ENCODE measurements at places on chromosomes 1 and 21.

DNA sequence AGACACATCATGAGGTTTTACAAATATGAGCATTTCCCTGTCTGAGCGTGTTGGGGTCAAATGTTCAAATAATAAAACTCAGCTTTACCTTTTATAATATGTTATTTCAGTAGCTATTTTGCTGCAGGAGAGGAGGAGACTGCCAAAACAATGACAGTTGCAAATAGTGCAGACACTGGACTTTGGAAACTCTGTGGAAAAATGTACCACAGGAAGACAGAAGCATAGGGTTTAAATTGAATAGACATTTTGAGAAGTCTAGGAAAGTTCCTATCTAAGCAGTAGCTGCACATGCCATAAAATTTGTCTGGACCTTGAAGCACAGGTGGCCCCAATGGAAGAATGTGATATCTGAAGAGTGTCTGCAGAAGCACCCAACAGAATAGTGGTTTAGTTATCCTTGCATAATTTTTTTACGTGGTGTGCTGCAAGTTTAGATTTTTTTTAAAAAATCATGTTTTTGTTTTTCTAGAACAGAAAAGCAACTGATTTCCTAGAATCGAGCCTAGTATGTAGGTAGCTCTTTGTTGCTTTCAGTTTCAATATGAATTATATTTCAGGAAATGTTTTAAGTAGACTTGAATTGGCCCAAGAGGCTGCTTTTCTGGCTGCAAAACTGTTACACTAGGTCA lies 14.0 kb upstream of the GBP5 start:
- no peak for DNase-seq

DNA sequence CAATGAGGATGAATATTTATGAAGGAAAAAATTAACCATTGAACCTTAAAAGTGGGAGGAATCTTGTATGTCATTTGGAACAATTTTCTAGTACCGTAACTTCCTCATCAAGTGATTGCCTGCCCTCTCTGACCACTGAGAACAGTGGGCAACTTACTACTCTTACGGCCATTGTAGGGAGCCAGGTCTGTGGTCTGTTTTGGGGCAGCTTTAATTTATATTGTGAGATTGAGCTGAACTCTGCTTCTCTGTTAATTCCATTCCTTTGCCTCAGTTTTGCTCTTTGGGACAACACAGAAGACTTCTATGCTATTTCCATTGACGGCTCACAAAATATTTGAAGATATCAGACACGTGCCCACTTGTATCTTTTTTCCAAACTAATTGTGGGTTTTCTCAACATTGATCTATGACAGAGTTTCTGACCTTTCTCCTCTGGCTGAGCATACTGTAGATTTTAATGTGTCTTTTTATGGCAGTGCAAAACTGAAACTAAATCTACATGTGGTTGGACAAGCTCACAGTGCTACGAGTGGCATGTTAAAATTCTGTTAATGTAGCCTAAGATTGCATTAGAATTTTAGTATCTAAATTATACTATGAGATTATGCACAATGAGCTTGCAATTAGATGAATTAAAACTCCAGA lies 27.8 kb upstream of the ZNF281 start:
- no peak for DNase-seq

GRCh38 chr1:183370399-183371058 lies 47.7 kb downstream of the NMNAT2 start:
- no peak for DNase-seq

GRCh38 chr1:203444171-203444576 lies 31.4 kb upstream of the PRELP start:
- no peak for DNase-seq

- DNase-seq, result no peak
Measured at GRCh38 chr21:19124691-19125090, 721.1 kb upstream of the TMPRSS15 start.

- no peak for DNase-seq
Measured at GRCh38 chr1:154657556-154657955, 49.6 kb upstream of the ADAR start.

- DNase-seq, result no peak
Measured at GRCh38 chr1:76892675-76893074, 25.4 kb downstream of the ST6GALNAC5 start.

- no peak for DNase-seq
Measured at GRCh38 chr21:33174756-33175155, 55.0 kb upstream of the IFNAR2 start.

DNA sequence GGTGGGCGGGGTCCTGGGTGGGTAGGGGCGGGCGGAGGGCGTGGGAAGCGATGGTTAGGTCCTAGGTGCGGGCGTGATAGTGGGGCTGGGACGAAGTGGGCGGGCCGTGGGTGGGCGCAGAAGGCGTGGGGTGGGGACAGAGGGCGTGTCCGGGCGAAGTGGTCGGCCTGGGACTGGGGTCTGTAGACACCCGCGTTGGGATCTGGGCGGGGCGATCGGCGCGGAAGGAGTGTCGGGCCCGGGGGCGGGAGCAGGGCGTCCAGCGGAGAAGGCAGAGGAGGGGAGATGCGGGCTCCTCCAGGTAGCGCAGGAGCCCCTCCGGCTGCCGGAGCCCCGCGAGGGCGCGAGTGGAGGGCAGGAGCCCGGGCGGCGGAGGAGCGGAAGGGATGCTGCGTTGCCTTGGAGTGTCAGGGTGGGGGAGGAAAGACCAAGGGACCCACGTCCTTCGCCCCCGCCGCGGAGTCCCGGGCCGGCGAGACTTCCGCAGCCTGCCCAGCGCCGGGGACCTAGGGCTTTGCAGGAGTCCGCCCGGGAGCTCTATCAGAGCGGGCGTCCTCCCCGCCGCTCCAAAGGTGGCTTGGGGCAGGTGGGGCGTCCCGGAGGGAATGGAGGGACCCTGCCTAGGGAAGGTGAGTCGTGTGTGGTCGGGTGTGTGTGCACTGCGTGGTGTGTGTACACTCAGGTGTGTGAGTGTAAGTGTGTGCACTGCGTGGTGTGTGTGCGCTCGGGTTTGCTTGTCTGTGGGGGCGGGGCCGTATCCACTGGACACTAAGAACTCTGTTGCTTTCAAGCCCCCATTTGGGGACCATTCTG lies 27.0 kb upstream of the PRSS38 start:
- DNase-seq, result peak; percentile 55

- no peak for DNase-seq
Measured at GRCh38 chr1:223102797-223103533, 40.1 kb downstream of the TLR5 start.

GRCh38 chr1:75855010-75855409 lies 58.3 kb downstream of the MSH4 start:
- no peak for DNase-seq

DNA sequence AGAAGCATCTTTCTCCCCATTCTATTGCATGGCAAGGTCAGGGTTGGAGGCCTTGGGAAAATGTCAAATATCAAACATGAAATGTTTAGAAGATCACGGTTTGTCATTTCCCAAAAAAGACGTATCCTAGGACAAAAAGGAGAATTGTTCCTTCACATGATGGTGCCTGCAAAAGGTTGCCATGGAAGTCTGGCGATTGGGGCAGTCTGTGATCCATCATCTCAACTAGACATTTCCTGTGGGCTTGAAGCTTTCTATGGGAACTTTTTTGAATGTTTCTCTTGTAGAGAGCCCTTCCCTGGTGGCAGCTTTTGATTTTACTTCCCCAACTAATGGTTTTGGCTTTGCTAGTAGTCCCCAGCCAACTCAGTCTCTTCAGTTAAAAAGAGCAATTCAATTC lies 106.3 kb downstream of the TGFB2 start:
- no peak for DNase-seq

- DNase-seq, result no peak
Measured at GRCh38 chr21:25564349-25564948, 42.8 kb downstream of the MRPL39 start.

GRCh38 chr1:16882986-16883385 lies 12.8 kb upstream of the RNU1-2 start:
- no peak for DNase-seq

- DNase-seq, result no peak
Measured at GRCh38 chr1:21154717-21155116, 22.0 kb downstream of the EIF4G3 start.

GRCh38 chr1:112527266-112528010 lies 18.7 kb downstream of the WNT2B start:
- DNase-seq, result no peak

DNA sequence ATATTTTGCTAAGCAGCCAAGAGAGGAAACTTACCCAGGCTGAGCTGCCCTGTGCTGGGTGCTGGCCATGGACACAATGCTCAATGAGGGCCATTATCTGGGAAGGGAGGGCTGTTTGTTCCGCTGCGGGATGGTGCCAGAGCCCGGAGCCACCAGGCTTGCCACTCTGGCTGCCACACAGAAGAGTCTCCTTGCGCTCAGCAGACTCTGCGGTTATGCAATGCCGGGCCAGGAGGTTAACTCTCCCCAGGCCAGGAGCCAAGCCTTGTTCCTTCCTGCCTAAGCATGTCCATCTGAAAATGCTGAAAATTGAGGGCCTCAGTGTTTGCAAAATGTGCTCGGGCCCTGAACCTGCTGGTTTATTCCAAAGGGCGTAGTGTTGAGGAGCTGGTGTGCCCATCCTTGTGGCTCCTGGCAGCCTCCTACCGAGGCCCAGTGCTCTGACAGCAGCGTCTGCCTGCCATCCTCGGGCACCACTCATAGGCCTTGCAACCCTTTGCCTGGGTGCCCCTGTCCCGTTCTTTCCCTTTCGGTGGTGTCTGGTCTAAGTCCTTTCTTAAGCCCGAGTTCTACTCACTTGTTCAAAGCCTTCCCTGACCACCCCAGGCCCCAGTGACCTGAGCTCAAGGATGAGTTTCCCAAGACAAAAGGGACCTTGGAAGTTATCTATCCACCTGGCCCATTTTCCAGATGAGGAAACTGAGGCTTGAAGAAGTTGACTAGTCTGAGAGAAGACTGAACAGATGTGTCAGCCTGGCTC lies 133.8 kb upstream of the EDN2 start:
- no peak for DNase-seq

- no peak for DNase-seq
Measured at GRCh38 chr1:234216116-234216703, 157.0 kb upstream of the COA6 start.

- no peak for DNase-seq
Measured at GRCh38 chr21:22191581-22191980, 1193.4 kb downstream of the NCAM2 start.

DNA sequence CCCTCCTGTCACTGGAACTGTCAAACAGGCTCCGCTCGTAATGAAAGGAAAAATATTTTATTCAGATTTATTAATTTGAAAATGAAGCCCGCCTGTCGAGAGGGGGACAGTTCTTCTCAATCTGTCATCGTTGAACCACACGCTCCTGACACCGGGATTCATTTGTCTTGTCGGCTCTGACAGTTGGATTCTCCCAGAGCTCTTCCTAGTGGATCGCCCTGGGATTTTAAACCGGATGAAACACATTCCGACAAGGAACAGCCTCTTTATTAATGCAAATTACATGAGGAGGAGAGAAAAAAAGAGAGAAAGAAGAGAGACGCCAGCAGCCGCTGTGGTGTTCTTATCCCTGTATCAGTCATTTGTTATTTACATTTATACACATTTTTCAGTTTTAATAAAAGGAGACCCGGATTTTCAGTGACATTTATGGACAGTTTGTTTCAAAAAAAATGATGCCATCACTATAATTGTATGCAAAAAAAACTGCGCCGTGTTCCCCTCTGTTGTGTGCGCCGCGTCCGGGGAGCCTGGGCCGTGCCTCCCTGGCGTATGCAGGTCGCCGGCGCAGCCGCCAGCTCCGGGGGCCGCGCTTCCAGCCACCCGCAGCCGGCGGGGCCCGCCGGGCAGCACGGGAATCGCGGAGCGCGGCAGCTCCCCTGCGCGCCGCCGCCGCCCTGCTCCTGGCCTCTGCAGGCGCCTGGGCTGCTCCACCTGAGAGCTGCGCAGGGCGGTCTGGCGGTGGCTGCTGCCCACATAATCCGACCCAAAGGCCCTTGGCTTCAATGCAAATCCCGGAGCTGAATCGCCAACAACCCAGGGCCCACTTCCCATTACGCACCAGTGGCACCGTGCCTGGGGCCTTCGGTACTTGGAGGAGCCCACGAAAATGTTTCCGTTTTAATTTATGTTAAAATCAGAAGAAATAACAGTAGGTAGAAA lies 237.9 kb upstream of the PBX1 start:
- no peak for DNase-seq

DNA sequence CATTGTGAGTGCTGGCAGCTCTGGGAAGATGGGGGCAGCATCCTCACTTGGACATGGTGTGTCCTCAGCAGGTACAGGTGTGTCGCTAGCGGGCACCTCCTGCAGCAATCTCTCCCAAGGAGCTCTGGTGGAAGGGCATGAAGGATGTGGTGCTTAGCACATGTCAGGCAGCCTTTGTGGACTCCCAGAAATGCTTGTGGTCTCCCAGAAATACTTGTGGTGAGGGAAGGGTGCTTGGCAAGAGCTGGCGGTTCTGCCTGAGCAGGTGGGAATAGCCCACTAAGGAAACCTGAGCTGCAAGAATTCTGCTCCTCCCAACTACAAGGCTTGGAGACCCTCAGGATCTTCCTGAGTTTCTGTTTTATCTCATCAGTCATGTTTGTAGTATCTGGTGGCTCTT lies 371.6 kb downstream of the PRDM2 start:
- no peak for DNase-seq

DNA sequence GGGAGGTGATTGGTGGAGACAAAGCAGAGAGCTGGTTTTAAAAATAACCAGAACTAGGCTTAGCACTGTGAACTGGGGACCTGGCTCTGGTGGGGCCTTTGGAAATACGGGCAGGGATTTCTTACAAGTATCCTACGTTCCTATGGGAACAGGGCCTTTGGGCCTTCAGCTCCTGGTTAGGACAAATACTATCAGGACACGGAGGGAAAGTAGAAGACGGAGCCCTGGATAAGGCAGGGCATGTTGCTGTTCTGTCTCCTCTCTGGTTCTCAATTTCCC lies 5.3 kb upstream of the MYOG start:
- DNase-seq, result no peak

GRCh38 chr1:169924063-169924462 lies 30.4 kb upstream of the SCYL3 start:
- no peak for DNase-seq

DNA sequence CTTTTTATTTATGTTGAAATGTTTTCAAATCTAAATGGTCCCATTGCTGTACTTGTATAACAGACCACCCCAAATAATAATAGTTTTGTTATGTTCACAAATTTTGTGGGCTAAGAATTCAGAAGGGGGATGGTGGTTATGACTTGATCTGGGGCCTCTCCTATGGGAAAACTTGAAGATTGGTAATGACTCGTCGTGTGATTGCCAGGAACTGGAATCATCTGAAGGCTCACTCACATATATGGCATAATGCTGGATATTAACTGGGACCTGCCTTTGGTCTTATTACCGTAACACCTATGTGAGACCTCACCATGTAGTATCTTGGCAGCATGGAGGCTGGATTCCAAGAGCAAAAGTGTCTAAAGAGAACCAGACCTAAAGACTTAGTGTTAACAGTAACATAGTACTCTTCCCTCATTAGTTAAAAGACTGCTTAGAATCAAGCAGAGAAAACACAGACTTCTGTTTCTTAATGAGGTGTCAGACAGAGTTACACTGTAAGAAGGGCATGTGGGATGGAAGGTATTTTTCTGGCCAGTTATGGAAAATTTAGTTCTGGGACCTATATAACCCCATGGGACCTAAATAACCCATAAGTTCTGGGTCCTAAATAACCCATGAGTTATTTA lies 11.9 kb downstream of the LYPLAL1 start:
- no peak for DNase-seq

DNA sequence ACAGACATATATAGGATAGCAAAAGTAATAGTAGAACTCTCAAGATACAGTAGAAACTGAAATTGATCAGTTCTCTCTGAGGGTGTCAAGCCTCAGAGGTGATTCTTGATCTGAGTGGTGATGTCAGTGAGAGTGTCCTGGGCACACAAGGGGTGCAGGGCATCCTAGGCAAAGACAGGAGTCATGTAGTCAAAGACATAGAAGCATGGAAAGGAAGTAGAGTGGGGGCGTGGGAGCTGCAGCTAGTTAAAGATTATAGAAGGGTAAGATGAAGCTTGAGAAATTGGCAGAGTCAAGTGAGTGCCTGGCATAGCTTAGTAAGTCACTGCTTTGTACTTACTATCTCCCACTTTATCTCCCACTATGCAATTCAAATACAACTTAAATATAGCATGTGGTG lies 22.8 kb downstream of the CDC7 start:
- DNase-seq, result no peak
